MG63 (cell line): ENCODE measurements at places on chromosomes 16 and 17. TPM values are rescaled to one million over a fixed set of nuclear protein-coding genes. Genes with fewer than 3 reads are reported as not detected.

The CMTM2 gene
- not detected in 2 replicates for total RNA-seq

The SMIM22 gene
- total RNA-seq: not detected in 2 replicates

The SCGB1C2 gene
- not detected in 2 replicates for total RNA-seq

The ZFPM1 gene
- total RNA-seq: 0.33 TPM in 1 of 2 replicates, not detected in the other

The ABCC12 gene
- not detected in 2 replicates for total RNA-seq

The GPR179 gene
- not detected in 2 replicates for total RNA-seq

The OTOA gene
- total RNA-seq: not detected in 2 replicates

The TMEM235 gene
- total RNA-seq: not detected in 2 replicates

The ZNF200 gene
- 3.4 and 5.8 TPM in 2 replicates for total RNA-seq

The EPOP gene
- total RNA-seq: 6.4 and 7.9 TPM in 2 replicates

The KRTAP4-9 gene
- total RNA-seq: not detected in 2 replicates

The CDH1 gene
- total RNA-seq: not detected in 2 replicates

The GCGR gene
- not detected in 2 replicates for total RNA-seq

The PLK1 gene
- total RNA-seq: 38.0 and 39.7 TPM in 2 replicates

The DOK4 gene
- 19.1 and 19.3 TPM in 2 replicates for total RNA-seq

The RNF112 gene
- not detected in 2 replicates for total RNA-seq

The KRT31 gene
- total RNA-seq: not detected in 2 replicates
